HT-29 (cell line): ENCODE measurements at places on chromosomes 13 and 19.

DNA sequence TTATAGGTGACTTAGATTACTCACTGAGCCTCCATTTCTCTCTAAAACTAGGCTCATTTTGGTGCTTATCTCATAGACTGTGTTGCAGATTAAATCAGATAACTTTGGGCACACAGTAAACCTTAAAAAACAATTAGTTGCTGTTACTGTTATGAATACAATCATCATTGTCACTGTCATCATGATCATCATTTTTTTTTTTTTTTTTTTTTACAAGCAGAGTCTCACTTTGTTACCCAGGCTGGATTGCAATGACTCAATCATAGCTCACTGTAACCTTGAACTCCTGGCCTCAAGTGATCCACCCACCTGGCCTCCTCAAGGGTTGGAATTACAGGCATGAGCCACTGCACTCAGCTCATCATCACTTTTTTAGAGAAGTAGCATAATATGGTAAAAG, 60.0 kb downstream of the VWA8 start:
- DNase-seq, result no peak

- DNase-seq, result peak; percentile 82
Observed at GRCh38 chr13:45142440-45143345, 22.4 kb downstream of the GTF2F2 start.

GRCh38 chr19:58455306-58455705, 3.9 kb downstream of the ZNF324B start:
- no peak for DNase-seq

DNA sequence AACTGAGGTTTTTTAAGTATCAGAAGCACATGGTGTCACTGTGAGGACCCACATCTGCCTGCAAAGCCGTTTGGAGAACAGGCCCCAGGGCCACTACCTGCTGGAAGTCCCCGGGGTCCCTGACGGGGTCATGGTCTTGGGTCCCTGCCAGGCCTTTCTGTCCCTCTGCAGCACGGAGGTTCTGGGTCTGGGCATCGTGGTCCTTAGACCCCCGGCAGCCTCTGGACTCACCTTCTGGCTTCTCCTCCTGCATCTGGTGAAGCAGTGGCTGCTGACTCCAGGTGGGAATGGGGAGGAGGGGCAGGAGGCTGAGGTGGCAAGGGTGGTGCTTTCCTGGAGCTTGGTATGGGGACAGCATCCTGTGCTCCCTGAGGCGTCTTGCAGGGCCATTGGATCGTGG, 198.6 kb downstream of the TEX29 start:
- no peak for DNase-seq

DNA sequence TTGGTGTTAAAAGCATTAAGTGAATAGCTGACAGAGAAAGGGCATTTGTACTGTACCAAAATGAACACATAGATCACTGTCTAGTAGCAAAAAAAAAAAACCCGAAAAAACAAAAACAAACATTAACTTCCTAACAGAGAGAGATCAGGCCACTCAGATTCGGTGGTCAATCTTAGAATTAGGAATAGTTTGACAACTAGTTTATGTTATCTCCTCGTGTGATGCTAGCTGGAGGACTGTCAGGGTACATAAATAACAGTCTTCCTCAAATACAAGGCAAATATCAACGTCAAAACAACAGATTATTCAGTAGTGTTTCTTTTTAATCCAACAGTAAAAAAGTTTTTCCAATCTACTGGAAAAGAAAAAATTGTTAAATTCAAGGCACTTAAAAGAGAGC, 1.7 kb downstream of the ZMYM5 start:
- no peak for DNase-seq

- no peak for DNase-seq
Observed at GRCh38 chr19:47518139-47518538, 3.3 kb upstream of the NAPA start.

- DNase-seq, result no peak
Observed at GRCh38 chr19:36331353-36332228, 47.4 kb downstream of the ZFP14 start.

GRCh38 chr13:40597735-40598365, 68.6 kb downstream of the FOXO1 start:
- DNase-seq, result peak; percentile 84

DNA sequence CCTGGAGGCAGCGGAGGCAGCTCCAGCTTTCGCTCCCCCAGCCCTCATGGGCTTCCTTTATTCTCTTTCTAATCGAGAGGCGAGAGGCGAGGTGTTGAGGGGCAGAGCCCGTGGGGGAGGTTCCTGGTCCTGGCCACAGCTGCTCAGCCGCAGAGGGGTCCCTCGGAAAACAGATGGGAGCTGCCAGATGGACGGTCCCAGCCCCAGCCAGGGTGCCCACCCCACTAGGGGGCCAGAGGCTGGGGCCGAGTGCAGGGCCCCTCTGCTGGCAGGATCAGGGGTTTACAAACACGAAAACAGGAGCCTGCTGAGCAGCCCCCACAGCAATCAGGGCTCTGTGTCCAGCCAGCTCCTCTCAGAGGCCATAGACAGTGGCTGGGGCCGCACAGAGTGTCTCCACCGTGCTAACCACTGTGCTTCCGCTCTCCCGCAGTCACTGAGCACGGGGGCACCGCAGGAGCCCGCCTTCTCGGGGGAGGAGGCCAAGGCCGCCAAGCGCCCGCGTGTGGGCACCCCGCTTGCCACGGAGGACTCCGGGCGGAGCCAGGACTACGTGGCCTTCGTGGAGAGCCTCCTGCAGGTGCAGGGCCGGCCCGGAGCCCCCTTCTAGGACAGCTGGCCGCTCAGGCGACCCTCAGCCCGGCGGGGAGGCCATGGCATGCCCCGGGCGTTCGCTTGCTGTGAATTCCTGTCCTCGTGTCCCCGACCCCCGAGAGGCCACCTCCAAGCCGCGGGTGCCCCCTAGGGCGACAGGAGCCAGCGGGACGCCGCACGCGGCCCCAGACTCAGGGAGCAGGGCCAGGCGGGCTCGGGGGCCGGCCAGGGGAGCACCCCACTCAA, 182.2 kb downstream of the KDM4B start:
- no peak for DNase-seq

DNA sequence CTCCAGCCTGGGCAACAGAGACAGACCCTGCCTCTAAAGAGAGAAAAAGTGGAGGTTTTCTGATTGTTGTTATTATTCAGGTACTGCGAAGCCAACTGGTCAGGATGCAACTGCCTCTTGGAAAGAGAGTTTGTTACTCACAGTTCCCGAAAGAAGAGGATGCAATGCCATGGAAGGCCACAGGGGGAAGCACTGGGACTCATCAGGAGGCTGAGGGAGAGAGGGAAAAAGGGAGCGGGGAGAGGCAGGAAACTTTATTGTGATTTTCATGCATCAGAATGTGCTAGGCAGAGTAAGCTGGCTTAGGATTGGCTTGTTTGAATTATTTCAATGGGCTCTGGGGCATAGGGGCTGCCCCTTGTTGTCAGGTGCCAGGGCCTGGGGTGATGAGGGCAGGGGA, 27.6 kb downstream of the MYO9B start:
- DNase-seq, result peak; percentile 13

DNA sequence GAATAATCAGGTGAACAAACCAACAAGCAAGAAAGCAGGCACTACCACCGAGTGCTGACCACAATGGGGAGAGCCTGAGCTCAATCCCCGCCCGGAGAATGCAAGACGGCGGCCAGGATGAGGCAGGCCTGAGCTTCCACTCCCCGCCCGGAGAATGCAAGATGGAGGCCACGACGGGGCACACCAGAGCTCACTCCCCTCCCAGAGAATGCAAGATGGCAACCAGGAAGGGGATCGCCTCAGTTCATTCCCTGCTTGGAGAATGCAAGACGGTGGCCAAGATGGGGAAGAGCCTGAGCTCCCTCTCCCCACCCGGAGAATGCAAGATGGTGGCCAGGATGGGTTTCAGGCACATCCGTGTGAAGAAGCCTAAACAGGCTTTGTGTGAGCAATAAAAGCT, 24.7 kb upstream of the MIER2 start:
- no peak for DNase-seq

DNA sequence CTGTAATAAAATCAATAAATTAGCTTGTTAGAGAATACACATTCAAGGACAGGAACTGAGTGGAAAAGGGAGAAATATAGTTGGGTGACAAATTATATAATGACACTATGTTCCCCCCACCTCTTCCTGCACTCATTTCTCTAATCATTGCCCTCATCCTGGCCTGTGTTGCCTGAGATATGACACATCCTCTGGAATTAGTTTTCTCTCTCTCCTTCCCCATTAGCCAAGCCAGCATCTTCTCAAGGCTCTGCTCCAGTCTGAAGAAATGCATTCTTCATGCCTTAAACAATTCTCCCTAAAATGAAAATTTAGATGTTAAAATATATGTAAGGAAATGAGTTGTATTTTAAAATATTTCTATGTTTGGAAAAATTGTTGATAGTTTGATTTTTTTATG, 280.3 kb downstream of the POU4F1 start:
- DNase-seq, result no peak

- DNase-seq, result no peak
Observed at GRCh38 chr13:114026481-114026880, 52.6 kb upstream of the C13orf46 start.

DNA sequence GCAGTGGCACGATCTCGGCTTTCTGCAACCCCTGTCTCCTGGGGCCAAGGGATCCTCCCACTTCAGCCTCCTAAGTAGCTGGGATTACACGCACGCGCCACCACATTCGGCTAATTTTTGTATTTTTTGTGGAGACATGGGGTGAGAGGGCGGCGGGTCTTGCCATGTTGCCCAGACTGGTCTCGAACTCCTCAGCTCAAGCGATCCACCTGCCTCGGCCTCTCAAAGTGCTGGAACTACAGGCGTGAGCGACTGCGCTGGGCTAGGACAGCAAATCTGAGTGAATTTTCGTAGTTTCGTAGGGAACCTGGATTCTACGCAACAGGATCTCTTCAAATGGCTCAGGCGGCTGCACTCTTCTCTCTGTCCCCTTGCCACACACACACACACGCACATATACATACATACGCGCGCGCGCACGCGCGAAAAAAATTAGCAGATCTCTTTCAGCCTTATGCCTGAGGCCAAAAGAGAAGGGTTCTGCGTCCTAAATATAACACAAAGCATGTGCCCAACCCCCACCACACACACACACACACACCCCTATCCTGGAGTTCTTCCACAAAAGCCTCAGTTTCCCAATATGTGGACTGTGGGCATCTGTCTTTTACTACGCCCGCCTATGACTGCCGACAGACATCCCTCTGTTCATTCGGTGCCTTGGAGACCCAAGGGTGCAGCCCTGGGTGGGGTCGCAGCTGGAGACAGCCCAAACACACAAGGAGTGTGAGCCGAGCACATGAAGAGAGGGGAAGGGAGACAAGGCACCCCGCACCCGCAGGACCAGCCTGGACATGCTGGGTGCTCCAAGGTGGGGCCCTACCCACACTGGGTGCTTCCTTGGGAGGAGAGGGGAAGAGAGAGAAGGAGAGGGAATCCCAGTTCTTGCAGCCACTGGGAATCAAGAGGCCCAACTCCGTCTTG, 616 bp downstream of the PINLYP start:
- DNase-seq, result no peak

DNA sequence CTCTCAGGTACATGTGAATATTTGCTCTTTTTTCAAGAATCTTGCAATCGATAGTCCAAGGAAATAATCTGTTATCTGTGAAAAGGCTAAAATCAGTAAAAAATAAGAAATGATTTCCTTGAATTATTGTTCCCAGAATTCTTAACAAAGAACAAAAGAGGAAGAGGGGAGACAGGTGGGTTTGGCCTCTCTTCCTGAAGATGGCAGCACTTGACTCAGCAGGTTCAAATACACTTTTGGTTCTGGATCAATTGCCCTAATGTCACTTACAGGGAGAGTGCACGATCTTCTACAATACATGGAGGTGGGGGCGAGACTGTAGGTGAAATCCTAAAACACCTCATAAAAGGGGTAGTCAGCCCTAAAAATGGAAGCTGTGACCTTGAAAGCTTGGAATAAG, 358.7 kb downstream of the IRS2 start:
- no peak for DNase-seq

DNA sequence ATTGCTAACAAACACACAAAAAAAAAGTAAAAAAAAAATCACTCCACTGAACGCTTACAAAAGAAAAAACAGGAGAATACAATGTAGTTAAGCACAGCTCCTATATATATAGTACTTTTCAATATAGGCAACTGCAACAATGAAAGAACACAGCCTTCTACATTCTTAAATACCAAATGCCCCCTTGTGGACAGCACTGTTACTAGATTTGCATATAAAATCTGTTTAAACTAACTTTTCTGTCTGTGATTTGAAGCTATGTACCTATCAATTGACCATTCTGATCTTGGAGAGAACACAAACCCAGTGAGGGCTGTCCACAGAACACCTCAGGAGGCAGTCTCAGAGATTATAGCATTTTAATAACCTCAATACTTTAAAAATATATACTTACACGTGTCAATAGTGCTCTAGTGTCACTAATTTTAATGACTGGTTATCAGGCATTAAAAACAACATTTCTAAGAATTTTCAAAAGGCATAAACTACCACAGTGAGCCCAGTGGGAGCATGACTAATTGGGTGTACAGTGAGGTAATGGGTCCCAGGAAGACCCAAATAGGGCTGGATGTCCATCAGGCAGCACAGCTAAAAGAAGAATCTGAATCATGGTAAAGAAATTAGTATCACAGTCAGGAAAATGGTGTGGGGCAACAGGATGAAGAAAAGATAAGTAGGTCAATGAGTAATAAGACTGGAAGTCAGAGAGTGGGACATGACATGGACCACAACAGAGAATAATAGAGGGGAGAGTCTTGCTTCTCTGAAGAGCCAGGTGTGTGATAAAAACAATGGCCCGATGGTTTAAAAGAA, 22.2 kb downstream of the CCDC169 start:
- peak; percentile 82 for DNase-seq

GRCh38 chr19:23305555-23305954, 55.4 kb upstream of the ZNF724 start:
- no peak for DNase-seq

- DNase-seq, result no peak
Observed at GRCh38 chr13:30863796-30864195, 42.3 kb upstream of the MEDAG start.

DNA sequence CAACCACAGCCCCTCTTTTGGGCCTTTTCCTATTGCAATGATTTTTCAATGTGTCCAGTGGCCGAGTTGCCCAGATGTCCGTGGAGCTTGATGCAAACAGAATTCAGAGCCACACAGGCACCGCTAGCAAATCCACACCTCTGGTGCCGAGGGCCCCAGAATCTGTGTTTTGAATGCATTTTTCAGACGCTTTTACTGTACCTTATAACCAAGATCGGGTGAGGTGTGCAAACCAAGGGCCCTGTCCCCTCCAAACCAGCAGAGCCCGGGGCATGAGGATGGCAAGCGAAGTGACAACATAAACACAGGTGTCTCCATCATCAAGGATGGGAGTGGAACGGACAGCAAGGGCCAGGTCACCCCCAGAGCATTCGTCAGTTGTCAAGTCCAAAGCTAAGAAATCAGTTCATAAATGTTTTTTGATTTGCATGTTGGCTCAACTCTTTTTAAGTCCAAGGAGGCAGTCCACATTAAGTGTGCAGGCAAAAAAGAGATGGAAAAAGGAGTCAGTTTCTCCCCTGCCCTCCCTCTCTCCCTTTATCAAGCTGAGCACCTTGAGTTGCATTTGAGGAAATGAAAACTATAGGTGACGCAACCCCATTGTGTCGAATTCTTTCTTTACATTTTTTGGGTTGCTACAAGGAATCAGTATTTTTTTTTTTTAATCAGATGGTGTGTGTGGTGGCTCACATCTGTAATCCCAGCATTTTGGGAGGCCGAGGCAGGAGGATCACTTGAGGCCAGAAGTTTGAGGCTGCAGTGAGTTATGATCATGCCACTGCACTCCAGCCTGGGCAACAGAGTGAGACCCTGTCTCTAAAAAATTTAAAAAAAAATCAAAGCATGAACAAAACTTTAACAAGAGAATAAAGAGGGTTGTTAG, 2.9 kb downstream of the CCDC8 start:
- DNase-seq, result no peak

GRCh38 chr19:45451131-45451849, 16.5 kb upstream of the FOSB start:
- DNase-seq, result peak; percentile 80
